Ovary (tissue), 10 donors: ENCODE measurements at places on chromosomes 7 and 10. TPM values are rescaled to one million over a fixed set of nuclear protein-coding genes. Genes with fewer than 3 reads are reported as not detected.

The MOGAT3 gene
- polyA plus RNA-seq: not detected

- no peak for DNase-seq
These were observed 52.2 kb upstream of the SEC61G start for GRCh38 chr7:54811041-54811845.

The AKR1C8 gene
- not detected for polyA plus RNA-seq

The SEMA3D gene
- 0.75 TPM for polyA plus RNA-seq

The METTL27 gene
- polyA plus RNA-seq: 3.0 TPM

DNA sequence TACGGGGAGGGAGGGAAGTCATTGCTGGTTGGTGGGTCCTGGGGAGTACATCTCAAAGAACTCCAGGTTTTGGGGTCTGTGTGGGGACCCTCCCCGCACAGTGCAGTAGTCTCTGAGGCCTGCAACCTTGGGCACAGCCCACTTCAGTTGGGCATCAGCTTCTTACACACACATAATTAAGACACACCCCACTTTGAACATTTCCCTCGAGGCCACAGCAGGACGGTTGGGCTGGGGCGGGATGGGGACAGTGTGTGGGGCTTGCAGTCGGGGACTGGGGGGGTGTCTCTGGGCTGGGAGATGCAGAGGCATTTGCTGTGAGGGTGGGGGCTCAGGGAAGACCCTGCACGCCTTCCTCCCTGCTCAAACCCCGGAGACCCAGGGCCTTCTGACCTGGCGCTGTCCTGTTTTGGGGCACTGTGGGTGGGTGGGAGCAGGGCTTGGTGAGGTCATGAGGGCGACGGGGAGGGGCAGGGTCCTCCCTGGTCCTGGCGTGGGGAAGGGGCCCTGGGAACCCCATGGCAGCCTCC, 1.3 kb downstream of the LFNG start:
- DNase-seq: no peak

The GJD4 gene
- polyA plus RNA-seq: not detected

- no peak for DNase-seq
These were observed 1199.9 kb downstream of the GATA3 start for GRCh38 chr10:9254353-9254752.

The ACHE gene
- 1.8 TPM for polyA plus RNA-seq

The INHBA gene
- 3.4 TPM for polyA plus RNA-seq

- DNase-seq: no peak
These were observed 10.3 kb downstream of the PKD1L1 start for GRCh38 chr7:47937711-47938573.

DNA sequence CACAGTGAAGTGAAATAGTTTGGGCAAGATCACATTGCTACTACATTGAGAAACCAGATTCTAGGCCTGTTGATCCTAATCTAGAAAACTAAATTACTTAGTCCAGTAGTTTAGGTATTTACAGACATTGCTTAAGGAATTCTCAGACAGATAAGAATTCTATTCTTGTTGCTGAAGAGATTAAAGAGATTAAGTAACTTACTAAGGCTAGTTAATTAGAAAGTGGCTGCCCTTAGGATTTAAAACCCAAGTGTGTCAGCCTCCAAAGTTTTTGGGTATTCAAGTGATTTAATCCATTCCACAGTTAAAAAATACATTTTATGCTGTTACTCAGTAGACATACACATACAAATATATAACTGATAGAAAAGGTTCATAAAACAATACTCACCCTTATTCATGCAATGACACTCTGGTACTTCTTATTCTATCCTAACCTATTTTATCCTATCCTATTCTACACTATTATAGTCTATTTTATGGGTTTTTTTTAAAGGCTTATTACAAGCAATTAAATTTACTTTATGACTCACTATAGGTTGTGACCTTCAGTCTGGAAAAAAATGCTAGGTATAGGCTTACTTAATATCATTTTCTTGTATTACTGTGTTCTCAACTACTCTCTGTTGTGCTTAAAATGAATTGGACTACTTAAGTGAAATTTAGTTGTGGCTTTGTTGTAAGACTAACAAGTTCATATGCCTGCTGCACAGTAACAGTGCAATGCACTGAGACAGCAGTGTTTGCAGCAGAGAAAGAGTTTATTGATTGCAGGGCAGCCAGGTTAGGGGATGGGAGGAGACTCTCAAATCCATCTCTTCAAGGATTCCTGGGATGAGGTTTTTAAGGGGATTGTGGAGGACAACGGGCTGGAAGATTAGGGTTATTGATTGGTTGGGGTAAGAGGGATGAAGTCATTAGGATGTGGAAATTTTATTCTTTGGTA, 10.7 kb downstream of the SPAM1 start:
- DNase-seq: no peak

DNA sequence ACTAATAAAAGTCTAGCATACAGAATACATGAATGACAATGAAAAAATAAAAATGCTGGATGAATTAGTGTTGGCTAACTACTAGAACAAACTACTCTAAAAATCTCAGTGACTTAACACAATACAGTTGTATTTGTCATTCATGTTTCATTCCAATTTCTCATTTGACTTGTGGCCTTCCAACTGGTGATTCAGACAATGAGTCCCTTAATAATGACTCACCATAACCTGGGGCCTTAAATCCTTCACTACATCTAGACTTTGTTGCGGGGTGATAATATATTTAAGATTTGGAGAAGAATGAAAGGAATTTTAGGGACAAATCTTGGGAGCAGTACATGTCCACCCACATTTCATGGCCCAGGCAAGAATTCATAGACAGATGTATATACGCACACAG, 90.5 kb upstream of the POM121L12 start:
- no peak for DNase-seq

GRCh38 chr7:106065575-106066500, 46.3 kb downstream of the SYPL1 start:
- no peak for DNase-seq

DNA sequence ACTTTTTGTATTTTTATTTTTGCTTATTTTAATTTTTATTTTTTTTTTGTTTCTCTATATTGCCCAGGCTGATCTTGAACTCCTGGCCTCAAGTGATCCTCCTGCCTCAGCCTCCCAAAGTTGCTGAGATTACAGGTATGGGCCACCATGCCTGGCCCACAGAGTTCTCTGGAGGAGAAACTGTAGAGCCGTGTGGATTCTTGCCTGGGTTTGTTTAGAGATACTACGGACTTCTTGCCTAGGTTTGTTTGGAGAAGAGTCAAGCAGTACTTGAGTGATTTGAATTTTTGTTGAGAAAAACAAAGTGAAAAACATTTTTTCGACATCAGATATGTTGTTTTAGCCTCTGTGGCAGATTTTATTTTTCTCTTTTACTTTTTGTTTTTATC, 99.0 kb downstream of the CAMK1D start:
- DNase-seq: no peak

The CEP55 gene
- polyA plus RNA-seq: 1.3 TPM

DNA sequence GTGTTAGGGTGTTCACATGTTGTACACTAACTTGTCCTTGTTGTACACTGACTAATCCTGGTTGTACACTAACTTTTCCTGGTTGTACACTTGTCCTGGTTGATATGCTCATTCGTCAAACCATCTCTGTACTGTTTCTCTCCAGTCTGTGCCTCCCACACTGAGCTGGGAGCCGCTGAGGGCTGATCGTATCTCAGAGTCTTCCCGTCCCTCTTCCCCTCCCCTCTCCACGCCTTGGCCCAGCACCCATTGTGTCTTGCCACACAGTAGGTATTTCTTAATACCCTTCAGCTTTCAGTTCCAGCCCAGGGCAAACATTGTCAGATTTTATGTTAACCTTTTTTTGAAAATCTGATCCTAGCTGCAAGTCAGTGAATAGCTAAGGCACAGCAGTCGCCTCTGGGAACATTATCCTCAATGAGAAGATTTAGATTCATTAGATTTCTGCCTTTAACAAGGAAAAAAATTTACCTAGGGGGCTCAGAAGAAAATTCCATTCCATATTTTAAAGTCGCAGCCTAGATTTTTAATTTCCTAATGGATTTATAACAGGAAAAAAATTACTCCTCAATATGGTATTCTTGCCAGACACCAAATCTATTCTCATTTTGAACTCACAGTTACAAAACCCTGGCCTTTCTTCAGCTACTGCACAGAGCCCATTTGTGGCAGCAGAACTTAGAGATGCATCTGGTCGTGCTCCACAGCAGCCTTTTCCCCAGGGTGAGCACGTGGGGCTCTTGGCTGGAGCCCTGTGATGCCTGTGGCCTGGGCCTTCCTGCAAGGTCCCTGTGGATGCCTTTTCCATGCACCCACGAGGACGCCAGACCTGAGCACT, 33.0 kb upstream of the CHST15 start:
- no peak for DNase-seq

- no peak for DNase-seq
These were observed 13.4 kb downstream of the BLNK start for GRCh38 chr10:96257944-96258343.

DNA sequence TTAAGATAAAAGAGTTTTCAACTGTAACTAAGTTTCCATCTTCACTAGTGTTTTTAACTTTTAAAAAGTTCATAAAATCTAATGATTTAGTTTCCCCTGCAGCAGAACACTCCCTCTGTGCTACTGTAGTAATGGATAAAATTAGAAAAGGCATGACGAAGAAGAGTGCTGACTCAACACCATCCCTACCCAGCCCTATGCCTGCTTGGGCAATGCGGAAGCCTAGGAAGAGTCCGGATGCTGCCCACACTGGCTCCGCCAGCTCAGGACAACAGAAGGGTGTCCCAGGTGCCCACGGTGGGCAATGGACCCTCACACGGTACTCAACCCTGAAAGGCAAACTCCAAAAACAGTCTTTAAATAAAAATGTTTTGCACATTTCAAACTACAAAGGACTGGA, 118.2 kb downstream of the LARP4B start:
- no peak for DNase-seq

- DNase-seq: no peak
These were observed 26.1 kb upstream of the DUSP5 start for GRCh38 chr10:110471566-110472139.

DNA sequence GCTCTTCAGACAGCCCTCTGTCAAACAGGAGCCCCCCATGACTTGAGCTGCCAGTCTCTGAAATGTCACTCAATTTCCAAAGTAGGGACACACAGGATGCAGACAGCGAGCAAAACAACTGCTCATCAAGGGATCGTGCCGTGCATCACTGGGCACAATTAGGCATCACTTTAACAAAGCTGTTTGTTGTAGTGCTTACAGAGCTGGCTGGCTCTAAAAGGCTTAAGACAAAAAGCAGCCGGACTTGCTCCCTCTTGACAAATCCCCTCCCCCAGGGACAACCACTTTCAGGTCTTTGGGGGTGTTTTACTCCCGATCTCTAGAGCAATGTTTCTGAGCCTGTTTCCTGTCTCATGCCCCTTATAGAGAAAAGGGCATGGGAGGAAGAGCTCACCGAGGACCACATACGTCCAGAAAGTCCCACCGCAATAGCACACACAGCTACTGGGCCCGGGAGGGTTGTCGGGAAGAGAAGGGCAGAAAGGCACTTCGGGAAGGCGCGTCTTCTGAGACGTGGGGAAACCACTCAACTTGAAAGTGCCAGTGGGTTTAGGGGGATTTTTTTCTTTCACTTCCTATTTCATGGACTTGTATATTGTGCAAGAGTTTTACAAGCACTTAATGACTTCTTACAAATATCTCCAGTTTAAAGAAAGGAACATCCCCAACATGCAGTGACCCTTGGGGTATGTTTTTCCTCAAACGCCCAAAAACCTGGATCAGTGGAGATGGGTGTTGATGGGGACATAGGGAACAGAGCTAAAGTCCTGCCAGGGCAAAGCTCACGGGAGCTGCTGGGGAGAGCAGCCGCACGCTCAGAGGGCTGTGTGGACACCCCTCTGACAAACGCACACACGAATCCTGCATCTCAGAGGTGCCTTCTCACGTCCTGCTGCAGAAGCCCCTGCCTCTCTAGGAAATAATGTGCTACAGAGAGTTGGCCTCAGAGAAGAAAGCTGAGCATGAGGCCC, 27.1 kb downstream of the LRRC20 start:
- DNase-seq: no peak

- DNase-seq: no peak
These were observed 5.3 kb downstream of the CYP3A7 start for GRCh38 chr7:99729486-99730237.

- no peak for DNase-seq
These were observed 475 bp upstream of the NRBF2 start for GRCh38 chr10:63132651-63133055.

The GPNMB gene
- 431 TPM for polyA plus RNA-seq

The ZNF425 gene
- 2.9 TPM for polyA plus RNA-seq

GRCh38 chr7:43484678-43485395, 98.1 kb upstream of the STK17A start:
- no peak for DNase-seq

DNA sequence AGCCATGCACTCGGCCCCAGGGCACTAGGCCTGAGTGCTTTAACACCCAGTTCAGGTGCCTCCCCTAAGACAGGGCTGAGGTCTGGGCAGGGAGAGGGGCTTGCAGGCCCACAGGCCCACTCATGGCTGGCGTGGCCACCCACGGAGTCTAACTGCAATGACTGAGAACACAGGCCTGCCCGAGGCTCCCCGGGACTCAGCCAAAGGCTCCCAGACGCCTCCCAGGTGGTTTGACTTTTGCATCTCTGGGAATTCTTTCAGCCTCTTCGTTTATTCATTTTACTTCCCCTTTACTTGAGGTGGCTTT, 37.3 kb downstream of the PTPRN2 start:
- DNase-seq: no peak

DNA sequence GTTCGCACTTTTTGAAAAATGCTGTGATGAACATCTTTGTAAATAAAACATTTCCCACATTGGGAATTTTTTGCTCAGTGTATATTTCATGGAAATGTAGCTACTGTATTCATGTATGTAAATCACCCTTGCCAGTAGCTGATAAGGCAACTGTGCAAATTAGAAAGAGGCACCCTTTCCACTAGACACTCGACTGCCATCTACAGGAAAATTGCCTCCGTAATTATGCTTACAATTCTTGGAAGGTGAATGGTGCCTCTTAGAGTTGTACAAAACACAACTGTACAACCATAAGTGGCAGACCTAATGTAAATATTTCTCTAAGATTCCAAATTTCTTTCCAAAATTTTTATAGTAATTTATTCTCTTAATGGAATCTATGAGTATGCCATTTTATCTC, 491.7 kb downstream of the CCSER2 start:
- DNase-seq: no peak

The CCL24 gene
- polyA plus RNA-seq: 1.1 TPM

- DNase-seq: no peak
These were observed 29.0 kb downstream of the AKR1C8 start for GRCh38 chr10:5155951-5156350.

GRCh38 chr10:70816220-70816894, 609 bp downstream of the SGPL1 start:
- peak; percentile 63 for DNase-seq
